OCI-LY7 (cell line): ENCODE measurements at places on chromosomes 16 and 17.
A peak's percentile ranks its signal among the peaks of the same experiment; 100 is the strongest.

DNA sequence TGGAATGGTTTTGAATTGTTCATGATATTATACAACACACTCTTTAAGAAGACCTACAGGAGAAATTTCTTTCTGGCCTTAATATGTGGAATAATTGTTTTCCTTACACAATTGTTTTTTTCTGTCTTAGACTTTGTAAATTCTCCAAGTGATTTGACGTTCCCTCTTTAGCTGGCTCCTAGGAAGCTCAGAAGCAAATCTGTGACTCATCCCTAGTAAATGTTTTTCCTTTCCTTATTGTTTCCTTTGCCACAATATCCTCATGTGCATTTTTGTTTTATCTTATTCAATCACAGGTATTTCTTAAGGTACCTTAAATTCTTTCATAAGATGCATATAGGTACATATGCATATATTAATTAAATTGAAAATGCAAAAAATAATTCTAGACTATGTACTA is 13.5 kb downstream of the KIAA0753 start:
- no peak for DNase-seq

GRCh38 chr16:83269048-83269447 is 538.7 kb upstream of the HSBP1 start:
- DNase-seq, result no peak

GRCh38 chr17:8253801-8254200 is 4.7 kb downstream of the PFAS start:
- peak; percentile 18 for DNase-seq

- no peak for DNase-seq
Measured at GRCh38 chr16:5176505-5176904, 78.9 kb upstream of the EEF2KMT start.

- DNase-seq, result no peak
Measured at GRCh38 chr16:79463841-79464240, 136.7 kb downstream of the MAF start.

DNA sequence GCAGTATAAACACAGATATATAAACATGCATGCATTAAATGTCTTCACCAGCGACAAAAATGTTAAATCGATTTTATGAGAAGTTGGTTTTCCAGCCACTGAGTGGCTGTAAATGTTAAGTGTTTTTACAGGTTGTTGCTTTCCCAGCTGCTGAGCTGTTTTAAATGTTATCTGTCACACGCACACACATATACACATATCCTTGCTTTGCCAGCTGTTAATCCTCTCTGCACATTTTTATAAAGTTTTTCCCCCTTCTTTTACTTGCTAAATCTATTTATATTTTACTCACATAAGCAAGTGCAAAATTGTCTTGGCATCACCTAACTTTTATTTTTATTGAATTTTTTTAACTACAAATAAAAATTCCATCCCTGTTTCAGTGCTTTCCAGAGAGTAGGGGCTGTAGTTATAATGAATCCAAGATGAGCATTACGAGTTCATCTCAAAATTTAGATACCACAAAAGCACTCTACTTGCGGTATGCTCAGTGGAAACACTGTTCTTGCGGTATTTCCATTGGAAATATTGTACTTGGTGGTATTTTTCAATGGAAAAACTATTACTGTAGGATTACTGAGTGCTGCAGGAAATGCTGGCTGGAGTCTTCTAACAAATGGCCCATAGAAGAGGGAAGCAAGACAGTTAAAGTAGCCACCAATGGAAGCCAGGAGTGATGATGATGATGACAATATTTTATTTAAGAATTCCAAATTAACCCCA is 124.9 kb upstream of the KCNJ16 start:
- no peak for DNase-seq

DNA sequence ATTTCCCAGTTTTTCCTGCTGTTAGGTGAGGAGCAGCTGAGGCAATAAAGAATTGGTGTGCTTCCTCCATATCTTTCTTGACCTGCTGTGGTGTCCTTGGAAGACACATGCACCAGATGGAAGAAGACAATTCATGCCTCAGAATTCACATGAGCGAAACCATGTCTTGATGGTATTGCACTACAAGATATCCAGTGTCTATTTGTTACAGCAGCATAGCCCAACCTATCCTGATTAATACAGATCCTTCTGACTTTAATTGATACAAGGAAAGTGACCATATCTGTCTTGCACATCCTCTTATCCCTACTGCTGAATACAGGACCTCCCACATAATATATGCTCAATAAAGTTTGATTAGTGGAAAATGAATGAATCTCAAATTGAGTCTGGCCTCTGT is 9.1 kb upstream of the TOX3 start:
- no peak for DNase-seq

DNA sequence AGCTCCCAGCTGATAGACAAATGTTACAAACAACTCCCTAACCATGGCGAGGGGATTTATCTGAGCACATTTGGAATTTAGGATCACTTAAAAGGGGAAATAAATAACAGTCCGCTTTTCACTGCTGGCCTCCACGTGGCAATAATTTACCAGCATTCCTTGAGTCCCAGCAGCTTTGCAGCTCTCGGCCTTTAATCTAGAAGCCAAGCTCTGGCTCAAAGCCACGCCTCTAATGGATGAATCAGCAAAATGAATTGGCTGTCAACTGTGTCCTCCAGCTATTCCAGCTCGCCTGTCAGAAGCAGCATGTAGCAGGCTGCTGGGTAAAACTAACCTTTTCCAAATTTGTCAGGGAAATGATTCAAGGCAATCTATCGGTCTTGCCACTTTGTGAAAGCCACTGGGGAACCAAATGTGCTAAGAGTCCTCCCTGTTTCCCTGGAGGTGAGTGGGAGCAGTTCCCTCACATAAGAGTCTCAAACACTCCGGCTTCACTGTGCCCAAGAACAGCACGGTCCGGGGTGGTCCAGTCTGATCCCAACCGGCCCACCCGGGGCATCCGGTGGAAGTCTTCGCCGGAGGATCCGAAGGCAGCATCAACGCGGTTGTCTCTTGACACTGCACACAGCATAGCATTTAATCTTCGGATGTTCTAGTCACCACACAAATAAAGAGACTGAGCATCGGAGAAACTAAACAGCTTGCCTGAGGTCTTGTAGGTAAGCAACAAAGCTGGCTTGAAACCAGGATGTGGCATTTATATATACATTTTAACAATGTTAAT is 143.3 kb downstream of the PARN start:
- DNase-seq, result no peak

- no peak for DNase-seq
Measured at GRCh38 chr16:55480228-55480655, 1.2 kb downstream of the MMP2 start.

DNA sequence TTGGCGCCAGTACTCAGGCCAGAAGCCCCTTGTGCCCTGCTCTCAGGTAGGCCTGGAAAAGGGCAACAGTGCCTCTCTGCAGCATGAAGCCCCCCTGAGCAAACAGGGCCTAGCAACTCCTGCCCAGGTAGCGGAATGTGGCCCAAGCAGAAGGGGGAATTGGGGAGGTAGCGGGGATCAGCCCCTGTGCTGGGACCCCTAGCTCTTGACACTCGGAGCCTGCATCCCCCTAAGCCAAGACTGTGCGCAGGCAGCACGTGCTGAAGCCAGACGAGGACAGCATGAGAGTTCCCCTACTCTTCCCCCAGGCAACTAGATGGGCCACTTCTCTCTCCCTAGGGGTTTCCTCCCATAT is 823 bp upstream of the CD2BP2 start:
- no peak for DNase-seq

DNA sequence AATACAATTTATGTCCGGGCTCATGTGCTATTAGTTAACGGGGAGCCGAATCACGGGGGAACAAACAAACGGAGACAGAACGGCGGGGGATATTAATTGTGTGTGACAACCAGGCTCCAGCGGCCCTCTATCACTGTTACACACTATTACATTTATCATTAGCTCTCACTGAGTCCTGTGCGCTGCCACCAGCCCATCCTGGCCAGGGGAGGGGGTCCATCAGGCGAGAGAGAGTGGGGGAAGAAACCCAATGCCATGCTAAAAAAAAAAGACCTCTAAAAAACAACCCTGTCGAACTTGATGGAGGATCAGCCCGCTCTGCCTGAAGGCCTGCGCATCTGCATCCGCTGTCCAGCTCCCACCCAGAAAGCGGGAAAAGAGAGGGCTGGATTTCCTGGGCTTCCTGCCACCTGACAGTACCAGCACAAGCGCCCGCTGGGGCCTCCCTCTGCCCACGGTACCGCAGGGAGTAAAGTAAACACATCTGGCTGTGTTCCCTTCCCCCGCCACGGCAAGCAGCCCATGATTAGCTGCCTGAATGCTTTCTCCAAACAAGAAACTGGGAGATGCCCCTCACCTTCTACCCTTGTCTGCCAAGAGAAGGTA is 41.7 kb downstream of the PIPOX start:
- DNase-seq, result no peak

DNA sequence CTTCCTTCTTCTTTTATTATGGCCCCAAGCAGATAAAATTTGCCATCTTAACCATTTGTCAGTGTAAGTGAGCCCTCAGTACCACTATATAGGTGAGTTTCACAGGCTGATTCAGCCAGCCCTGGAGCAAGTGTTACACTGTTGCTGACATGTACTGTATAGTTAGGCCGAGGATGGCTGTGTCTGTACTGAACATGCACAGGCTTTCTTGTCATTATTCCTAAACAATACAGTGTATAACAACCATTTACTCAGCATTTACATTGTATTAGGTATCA is 53.7 kb downstream of the AMFR start:
- no peak for DNase-seq

GRCh38 chr16:49618955-49619354 is 237.0 kb downstream of the ZNF423 start:
- no peak for DNase-seq

- DNase-seq, result no peak
Measured at GRCh38 chr16:82609140-82609539, 17.6 kb upstream of the CDH13 start.

DNA sequence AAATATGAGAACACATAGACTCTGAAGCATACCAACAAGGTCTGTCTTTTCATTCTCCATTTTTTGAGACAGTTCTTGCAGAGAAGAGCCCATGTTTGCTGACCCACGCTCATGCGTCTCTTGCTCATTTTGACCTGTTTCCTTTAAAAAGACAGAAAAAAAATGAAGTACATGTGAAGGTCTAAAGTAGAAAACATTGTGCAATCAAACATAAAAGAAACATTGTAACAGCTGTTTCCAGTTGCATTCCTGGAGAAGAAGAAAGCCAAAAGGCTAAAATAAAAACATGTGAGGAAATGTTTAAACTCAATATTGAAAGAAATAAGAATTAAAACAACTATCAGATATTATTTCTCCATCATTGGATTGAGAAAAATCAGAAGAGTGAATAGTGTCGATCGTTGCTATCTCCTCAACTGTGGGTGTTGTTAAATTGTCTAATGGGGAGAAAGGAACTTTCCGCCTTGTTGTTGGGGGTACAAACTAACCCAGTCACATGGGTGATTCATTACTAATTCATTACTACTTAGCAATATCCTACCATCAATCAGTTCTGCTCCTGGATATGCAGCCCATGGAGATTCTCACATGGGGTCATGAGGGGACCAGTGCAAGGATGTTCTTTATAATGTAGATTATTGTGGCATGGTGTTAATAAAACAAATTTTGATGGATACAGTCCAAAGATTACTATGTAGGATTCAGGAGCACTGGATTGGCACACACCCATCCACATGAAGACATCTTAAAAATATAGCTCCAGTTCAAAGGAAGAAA is 9.5 kb downstream of the ABCA9 start:
- DNase-seq, result no peak

DNA sequence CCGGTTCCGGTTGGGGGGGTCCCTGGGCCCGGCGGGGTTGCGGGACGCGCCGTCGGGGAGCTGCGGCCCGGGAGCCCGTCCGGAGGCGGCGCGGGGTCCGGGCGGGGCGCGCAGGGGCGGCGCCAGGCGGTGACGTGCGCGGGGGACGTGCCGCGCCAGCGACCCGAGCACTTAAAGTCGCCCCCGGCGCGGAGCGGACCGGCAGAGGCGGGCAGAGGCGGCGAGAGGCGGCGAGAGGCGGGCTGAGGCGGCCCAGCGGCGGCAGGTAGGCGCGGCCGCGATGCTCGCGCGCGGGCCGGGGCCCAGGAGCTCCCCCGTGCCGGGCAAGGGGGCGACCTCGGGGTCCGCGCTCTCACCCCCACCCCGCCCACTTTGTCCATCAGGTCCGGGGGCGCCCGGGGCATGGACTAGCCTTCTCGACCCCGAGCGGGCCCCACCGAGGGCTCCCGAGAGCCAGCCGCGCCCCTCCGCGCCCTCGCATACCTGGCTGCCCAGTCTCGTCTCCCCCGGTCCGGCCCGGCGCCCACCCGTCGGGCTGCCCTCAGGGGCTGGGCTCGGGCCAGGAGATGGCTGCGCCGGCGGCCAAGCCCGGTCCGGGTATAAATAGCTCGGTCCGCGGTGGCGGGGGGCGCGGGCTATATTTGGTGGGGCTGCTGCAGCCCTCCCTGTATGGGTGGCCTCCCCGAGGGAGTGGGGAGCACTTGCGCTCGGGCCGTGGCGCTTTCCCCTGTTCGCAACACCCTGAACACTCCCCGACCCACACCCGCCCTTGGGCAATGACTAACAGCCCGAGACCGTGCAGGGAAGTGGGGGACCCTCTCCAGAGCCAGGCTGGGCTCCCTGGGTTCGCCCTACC is at the start of gene SLC16A3:
Gene SLC16A3, plus strand, starts transcription at position 201 of the 856 bp plus-strand sequence. CDS start 6,967 bp downstream, outside the sequence.
- DNase-seq, result peak; percentile 45

GRCh38 chr16:25493136-25493811 is 198.5 kb upstream of the HS3ST4 start:
- DNase-seq, result no peak

DNA sequence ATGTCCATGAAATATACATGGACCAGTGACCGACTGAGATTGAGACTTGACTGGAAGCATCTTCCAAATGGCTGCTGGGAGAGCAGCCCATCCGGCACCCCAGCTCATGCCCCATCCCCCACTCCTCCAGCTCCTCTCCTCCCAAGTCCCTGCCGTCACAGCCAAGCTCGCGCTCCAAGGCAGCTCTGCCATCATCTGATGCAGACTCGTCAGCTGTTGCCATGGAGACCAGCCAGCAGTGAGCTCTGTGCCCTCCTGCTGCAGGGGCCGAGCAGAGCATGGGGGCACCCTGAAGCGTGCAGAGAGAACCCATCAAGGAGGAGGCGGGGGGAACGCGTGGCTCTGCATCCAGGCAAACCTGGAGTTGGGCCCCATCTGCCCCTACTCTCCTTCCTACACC is 74.5 kb upstream of the TNRC6C start:
- peak; percentile 46 for DNase-seq

GRCh38 chr16:9409560-9410493 is 318.4 kb downstream of the HAPSTR1 start:
- no peak for DNase-seq

GRCh38 chr17:80967404-80967872 is 24.2 kb upstream of the CHMP6 start:
- no peak for DNase-seq

DNA sequence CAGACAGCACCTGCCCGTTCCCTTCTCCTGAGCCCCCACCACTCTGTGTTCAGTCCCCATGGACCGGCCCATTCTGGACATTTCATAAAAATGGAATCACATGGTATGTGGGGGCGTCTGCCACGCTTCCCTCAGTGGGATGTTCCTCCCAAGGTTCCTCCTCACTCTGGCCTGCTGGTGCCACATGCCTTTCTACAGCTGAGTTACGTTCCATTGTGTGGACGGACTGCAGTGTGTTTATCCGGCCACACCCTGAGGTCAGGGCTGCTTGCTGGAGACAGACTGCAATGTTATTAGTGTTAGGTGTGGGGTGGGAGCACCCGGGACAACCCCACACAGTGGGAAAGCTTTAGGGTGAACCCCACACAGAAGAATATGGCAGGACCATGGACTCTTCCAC is 5.9 kb upstream of the AATK start:
- no peak for DNase-seq
